ENCODE measurements at places on chromosomes 2 and 18.

- DNase-seq, result no peak
Observed at GRCh38 chr2:75790121-75790813, 79.6 kb upstream of the GCFC2 start.

DNA sequence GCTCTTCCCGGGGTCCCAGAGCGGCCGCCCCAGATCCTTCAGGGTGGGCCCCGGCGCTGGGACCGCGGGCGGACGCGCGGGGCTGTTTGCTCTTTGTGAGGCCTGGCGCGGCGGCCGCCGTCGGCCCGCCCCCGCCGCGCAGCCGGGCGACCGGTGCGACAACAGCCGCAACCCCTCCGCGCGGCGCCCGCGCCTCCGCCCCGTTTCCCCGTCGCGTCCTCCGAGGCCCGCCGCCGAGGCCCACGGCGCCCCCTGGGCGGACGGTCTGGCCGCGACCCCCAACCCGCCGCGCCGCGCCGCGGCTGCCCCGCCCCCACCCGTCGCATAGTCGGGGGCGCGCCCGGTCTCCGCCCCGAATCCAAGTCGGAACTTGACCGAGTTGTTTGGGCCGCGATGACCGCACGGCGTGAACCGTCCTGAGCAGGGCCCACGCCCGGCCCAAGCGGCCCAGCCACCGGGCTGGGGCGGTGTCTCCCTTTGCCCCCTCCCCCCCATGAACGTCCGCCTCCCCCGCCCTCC lies 448 bp downstream of the YPEL5 start:
- DNase-seq, result no peak

DNA sequence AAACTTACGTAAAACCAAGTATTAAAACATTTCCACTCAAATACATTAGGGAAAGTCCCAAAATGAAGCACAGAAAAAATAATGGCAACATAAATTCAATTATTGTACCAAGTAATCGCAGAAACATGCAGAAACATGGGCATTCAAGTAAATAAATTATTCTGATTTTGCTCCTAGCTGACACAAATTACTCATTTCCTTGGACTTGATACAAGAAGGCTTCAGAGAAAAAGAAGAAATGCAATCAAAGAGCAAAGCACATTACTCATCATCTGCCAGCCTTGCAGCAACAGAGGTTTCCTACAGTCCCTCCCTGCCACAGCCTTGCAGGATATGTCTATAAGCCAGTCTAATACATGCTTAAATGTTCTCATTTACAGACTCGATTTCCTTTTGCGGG lies 439.8 kb upstream of the LYPD1 start:
- no peak for DNase-seq

DNA sequence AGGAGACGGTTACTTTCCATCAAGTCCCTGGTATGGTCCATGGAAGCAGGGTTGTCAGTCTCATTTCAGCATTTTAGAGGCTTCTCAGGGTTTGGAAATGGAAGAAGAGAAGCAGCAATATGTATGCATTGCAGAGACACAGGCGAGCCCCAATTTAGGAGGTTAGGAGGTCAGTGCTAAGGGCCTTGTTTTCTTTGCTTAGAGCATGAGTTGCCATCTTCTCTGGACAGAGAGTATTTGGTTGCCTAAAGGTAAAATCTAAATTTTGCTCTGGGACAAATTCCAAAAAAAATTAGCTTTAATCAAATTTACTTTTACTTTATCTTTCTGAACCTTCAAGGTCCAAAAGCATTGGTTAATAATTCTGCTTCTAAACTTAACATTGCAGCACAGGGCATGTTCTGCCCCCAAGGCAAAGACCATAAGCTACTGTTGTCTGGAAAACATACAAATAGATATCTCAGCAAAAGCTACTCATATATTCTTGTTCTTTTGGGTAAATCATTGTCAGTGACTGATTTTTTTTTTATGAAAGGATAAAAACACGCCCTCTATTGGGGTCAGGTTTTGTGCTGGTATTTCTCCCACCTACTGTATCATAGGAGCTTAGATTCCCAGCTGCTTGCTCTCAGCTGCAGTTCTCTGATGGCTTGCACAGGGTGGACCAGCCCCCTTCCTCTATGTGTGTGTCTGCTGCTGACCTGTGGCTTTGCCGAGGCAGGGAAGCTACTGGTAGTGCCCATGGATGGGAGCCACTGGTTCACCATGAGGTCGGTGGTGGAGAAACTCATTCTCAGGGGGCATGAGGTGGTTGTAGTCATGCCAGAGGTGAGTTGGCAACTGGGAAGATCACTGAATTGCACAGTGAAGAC lies at the start of gene UGT1A9:
Gene UGT1A9, plus strand, starts transcription at position 609 of the 872 bp plus-strand sequence. Its CDS starts 37 bp downstream, at position 646.
- no peak for DNase-seq

GRCh38 chr2:66324356-66324755 lies 110.6 kb upstream of the MEIS1 start:
- DNase-seq, result no peak

DNA sequence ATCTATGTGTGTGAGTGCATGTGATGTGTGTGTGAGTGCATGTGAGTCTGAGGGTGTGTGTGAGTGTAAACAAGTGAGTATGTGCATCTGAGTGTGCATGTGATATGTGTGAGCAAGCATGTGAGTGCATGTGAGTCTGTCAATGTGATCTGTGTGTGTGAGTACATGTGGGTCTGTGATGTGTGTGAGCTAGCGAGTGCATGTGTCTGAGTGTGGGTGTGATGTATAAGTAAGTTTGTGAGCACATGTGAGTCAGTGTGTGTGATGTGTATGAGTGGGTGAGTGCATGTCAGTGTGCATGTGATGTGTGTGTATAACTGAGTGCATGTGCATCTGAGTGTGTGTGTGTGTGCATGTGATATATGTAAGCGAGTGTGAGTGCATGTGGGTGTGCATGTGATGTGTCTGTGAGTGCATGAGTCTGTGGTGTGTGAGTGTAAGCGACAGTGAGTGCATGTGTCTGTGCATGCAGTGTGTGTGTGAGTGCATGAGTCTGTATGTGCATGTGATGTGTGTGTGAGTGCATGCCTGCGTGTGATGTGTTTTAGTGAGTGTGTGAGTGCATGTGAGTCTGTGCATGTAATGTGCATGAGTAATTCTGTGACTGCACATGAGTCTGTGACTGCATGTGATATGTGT lies 44.1 kb downstream of the COPS8 start:
- DNase-seq, result no peak

- no peak for DNase-seq
Observed at GRCh38 chr2:196990092-196990491, 63.6 kb upstream of the PGAP1 start.

DNA sequence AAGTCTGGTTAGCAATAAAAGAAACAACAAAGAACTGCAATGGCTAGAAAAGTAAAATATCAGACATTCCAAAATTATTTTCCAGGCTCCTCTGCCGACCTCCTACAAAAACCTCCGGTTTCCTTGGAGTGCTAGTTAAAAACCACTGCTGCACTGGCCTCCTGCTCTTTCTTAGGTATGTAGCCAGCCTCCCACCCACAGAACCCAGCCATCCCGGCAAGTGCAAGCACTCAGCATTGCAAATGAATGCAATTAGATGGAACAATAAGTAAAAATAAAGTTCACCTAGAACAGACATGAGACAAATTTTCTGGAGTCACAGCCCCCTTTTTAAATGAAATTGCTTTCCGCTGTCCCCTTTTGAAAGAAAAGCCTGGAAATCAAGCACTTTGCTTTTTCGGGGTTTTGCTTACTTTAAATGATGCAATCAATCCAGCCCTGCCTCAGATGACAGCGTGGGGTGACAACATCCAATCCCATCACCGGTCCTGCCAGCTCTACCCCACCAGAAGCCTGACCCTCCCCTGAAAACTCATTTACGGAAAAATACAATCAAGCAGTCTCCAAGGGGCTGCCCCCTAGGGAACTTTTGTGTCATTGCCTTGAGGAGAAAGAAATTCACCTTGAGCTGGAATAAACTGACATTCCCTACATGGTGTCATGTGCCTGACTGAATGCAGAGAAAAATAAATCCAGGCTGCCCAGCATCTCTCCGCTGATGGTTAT lies 199.8 kb downstream of the EPHA4 start:
- no peak for DNase-seq

GRCh38 chr18:59846814-59847490 lies 52.8 kb upstream of the PMAIP1 start:
- no peak for DNase-seq

DNA sequence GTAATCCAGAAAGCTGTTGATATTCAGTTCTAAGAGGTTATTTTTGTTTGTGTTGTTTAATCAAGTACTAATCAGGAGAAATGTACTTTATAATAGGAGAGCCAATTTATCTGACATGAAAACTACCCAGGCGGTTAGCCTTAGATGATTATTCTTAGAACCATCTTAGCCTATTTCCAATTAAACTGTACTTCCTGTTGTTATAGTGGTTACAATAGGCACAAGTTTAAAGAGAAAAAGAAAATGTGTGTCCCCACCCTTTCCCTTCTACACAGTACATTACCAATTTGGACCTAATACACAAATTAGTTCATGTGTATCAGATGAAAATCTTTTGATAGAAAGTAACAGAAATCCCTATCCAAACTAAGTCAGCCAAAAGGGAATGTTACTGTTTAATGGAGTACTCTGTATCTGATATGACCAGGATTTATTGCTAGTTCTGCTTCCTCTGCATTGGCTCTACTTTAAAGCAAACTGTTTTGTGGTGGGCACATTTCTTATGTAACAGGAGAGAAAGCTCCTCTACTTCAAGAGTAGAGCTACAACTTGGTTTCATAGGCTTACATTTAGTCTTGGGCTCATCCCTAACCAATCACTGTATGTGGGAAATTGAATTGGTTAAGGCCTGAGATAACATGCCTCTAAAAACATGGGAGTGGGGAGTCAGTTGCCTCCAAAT lies 217.9 kb downstream of the UBE2E3 start:
- DNase-seq, result no peak

DNA sequence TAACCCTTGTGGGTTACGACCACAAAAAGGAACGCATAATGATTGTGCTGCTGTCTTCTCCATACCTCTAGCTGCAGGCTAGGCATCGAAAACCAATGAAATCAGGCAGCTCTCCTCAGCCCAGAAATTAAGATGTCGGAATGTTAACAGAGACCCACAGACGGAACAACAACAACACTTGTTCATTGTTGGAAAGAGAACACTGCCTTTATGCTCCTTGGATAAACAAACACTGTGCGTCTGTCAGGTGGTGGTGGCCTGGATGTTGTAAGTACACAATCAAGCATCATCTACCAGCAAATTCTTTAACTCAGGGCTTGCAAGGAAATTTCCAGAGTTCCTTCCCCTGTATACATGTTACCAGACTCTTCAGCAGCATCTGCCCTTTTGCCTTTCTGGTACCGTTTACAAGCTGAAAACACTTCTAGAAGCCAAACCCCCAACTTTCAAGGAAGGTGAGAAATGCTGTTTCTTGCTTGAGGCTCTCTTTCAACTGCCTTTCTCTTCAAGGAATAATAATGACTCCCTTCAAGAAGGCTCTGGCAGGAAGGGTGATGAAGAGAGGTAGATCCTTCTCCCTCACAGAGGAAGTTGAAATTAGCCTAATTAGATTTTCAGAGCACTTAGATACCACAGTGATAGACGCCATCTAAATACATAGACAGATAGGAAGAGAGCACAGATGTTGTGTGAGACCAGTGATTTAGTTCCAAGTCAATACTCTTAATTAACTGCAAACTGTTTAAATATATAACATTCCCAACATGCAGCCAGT lies 332.7 kb downstream of the ZNF521 start:
- no peak for DNase-seq

- no peak for DNase-seq
Observed at GRCh38 chr18:79819968-79820351, 22.2 kb downstream of the KCNG2 start.

GRCh38 chr2:3409627-3410170 lies 30.2 kb downstream of the TRAPPC12 start:
- DNase-seq, result no peak

DNA sequence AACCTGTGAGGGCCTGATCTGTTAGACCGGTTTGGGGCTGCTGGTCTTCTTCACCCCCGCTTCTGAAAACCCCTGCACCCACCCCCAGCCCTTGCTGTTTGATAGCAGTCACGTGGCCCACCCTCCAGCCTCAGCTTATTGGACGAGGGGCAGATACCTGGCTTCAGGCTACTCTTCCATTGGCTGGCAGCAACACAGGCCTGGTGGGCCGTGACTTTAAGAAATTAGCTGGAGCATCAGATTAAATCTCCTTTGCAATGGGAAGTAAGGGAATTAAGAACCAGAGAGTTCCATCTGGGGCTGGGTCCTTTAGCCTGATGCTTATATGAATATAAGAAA lies 107.3 kb downstream of the KLHL29 start:
- no peak for DNase-seq

- peak; percentile 93 for DNase-seq
Observed at GRCh38 chr18:39019989-39020388, 1454.4 kb upstream of the CELF4 start.

DNA sequence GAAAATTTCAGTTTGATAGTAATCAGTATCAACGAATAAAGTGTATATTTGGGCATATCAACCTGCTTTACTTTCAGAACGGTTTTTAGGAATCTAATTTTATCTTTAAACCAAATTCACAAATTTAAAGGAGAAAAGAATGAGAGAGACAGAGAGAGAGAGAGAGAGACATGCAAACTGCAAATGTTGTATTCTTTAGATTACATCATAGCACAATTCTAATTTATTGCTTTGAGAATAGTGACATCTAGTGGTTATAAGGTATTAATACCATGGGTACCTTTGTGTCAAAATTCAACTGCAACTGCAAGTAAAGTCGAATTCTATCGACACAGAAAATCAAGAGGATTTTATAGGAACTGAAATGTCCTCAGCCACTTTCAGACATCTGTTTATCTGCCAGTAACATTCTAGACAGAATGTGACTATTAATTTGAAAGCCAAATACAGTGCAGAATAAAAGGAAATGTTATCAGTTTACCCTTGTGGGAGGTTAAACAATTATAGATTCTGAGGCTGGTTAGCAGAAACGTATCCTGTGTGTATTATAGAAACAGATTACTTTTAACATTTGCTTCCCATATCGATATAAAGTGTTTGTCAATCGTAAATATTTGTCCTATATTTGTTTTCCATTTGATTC lies 529.8 kb upstream of the VRK2 start:
- DNase-seq, result peak; percentile 75

DNA sequence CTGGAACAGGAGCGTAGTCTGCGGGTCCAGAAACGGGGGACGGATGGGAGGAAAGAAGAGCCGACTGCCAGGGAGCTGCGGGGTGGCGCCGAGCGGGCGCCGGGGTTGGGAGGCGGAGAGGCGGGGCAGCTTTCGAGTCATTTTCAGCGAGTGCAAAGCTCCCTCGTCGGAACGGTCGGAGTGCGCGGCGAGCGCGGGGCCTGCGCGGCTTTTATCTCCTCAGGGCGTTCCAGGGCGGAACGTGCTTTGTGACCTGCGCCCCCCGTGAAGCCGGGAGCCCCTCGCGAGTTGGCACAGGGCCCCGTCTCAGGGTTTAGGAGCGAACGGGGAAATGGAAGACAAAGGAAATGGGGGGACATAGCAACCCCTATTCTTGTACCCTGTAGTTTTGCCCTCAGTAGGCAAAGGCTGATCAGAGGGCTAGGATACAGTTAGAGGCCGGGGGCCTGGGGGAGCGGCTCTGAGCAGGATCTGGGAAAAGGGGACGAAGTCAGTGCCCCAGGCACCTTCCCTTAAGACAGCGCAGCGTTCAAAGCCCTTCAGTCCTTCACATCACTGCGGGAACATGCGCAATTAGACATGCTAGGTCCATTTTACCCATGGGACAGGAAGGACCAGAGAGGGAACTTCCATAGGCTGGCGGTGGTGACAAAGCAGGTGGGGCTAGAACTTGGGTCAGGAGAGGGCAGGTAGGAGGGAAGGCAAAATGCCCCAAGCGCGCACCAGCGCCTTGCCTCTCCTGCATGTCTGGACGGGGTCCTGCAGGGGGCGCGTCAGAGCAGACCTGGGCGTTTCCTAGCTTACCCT lies 60.1 kb upstream of the IL1RL1 start:
- DNase-seq, result no peak

- DNase-seq, result no peak
Observed at GRCh38 chr2:217396586-217396985, 536.7 kb upstream of the TNP1 start.

All from NCI-H2029 treated with DMSO at 0.1 percent for 48 hours (cell line).